Karpas-422 (cell line): ENCODE measurements at places on chromosomes 3 and 15.
A peak's percentile ranks its signal among the peaks of the same experiment; 100 is the strongest.

DNA sequence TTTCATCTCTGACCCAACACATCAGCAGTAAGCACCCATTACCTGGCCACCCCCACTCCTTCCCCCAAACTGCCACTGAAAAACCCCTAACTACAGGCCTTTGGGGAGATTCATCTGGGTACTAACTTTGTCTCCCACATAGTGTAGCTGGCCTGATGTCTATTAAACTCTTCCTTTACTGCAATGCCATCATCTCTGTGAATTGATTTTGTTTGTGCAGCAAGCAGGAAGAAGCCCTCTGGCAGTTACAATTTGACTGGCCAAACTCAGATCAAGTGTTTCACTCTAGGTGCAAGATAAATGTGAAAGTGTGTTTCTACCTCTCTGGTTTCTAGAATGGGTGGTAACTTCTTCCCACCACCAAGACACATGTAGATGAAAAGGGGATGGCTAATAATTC, 26.7 kb upstream of the OR5K4 start:
- no peak for DNase-seq

GRCh38 chr3:188863999-188864406, 307.8 kb upstream of the TPRG1 start:
- no peak for DNase-seq

DNA sequence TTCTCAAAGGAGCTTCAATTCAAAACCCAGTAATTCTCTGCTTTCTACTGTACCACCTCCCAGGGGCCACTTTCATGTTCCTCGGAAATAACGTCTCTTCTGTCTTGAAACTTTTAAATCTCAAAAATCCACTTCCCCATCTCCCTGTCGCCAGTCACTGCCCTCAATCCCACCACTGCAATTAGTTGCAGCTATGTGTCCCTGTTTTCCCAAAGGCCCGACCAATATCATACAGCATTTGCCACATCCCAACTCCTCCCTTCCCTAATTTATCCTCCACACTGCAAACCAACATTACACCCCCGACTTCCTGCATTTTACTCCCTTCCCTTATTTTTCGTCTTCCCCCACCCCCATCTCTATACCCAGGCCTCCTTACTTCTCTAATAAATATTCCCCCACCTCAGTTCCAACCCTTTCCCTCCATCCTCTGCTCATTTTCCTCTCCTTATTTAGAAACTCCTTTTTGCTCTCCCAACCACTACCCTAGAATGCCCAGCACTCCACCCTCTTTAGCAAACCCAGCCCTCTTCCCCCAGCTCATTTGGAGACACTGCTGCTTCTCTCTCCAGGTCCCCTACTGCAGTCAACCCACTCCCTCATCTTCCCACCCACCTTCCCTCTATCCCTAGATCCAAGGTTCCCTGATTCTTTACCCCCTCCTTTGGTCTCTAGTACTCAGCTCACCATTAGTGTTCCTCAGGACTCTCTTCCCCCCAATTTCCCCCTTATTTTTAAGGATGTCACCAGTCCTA, 1.1 kb downstream of the NPTN start:
- DNase-seq: peak; percentile 61

DNA sequence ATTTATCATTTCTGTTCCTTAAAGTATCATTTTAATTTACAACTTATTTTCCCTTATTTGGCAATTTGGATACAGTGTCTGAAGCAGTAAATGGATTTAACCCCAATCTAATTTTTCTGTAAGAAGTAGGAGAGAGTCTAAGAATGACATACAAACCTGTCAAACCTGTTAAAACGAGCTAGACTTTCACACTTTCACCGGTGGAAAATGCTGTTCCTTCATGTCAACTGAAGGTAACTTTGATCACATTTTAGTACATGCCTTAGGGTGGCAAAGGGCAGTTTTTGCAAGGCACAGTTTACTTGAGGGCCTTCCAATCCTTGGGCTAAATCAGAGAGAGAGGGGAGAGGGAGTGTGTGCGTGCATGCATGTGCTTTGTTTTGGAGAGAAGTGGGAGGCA, 221.4 kb downstream of the THSD4 start:
- no peak for DNase-seq

GRCh38 chr3:118910332-118910731, 124.3 kb downstream of the IGSF11 start:
- no peak for DNase-seq

GRCh38 chr3:121477589-121477988, 68.2 kb downstream of the POLQ start:
- DNase-seq: no peak

DNA sequence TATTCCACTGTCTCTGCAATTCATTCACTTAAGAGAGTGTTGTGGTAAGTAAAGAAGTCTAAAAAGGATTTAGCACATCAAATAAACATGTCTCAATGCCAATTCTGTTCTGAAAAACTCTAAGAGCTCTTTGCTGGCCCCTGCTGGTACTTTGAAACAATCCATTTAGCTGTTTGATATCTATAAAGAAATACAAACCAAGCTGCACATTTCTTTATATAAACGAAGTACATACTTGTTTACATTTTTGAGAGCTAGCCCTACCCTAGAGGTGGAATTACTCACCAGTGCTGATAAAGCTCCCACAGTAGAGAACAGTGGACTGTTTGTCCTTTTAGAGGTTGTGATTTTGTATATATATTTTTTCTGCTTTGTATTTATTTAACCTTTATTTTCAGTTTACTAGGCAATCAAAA, 75.5 kb downstream of the NEDD4 start:
- peak; percentile 61 for DNase-seq

DNA sequence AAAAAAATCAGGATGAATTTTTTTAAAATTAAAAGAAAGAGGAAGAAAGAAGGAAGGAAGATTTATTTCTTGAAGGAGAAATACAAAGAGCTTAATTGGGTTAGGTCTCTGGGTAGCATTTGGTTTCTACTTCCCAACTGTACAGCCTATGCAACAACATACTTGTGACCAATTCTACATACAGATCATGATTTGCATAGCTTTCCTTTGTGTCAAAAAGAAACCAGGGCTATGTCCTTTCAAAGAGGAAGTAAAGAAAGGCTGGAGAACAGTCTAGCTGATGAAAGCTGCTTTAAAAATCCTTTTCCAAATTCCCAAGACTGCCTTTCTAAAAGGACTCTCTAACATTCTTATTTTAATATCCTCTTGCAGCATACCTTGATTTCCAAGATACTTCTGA, 6.1 kb upstream of the HGD start:
- peak; percentile 72 for DNase-seq

GRCh38 chr15:41941644-41942415, 30.5 kb downstream of the EHD4 start:
- no peak for DNase-seq

DNA sequence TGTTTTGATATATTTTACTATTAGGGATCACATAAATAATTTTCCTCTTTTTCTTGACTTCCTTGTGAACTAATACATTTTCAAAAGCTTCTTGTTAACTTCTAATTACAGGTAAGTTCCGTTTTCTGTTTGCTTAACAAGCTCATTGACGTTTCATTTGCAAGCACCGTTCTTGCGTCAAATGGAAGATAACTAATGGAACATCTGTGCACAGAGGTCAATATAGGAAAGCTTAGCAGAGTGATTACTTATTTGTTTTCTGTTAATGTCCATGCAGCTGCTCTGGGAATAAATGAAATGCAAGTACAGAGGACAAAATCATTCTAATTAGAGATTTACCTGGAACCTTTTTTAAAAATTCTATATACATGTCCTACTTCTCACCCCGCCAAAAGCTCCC, 115.5 kb upstream of the C2CD4B start:
- DNase-seq: peak; percentile 50

- DNase-seq: no peak
These were observed 228.8 kb upstream of the BHLHE40 start for GRCh38 chr3:4750306-4750968.

DNA sequence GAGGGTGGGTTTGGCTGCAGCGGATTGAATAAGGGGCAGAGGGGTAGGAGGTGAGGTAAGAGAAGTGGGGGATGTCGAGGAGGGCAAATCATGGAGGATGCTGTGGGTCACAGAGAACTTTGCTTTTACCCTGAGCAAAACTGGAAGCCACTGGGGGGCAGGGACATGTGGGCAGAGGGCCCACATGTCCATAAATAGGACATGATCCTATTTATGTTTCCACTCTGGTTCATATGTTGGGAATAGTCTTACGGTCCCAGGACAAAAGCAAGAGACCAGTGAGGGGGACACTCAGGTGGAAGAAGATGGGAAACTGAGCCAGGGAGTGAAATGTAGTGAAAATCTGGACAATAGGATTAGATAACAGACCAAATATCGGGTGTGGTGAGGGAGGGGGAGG, 85.5 kb upstream of the MRPS22 start:
- no peak for DNase-seq

GRCh38 chr15:70587896-70588567, 175.3 kb downstream of the UACA start:
- no peak for DNase-seq

GRCh38 chr15:43285609-43286037, 18.9 kb upstream of the TGM5 start:
- DNase-seq: peak; percentile 90

- no peak for DNase-seq
These were observed 76.1 kb upstream of the TPM1 start for GRCh38 chr15:62966294-62967078.

- DNase-seq: no peak
These were observed 41.0 kb upstream of the ZNF280D start for GRCh38 chr15:56774356-56774755.

DNA sequence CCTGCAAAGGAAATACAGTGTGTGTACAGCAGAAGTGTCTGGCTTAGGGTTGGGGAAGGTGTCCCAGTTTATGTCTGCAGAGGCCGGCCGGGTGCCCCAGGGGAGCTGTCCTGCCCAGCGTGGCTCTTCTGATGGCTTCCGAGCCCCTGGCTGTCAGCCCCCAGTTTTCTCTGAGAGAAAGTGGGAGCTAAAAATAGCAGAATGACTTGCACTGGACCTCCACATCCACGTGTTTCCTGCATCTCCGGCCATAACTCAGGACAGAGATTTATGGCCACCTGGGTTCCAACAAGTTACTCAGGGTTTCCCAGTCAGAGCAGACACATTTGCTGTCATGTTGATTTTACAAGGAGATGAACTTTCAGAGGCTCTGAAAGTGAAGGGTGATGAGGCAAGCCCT, 192.0 kb downstream of the ATP10A start:
- no peak for DNase-seq

DNA sequence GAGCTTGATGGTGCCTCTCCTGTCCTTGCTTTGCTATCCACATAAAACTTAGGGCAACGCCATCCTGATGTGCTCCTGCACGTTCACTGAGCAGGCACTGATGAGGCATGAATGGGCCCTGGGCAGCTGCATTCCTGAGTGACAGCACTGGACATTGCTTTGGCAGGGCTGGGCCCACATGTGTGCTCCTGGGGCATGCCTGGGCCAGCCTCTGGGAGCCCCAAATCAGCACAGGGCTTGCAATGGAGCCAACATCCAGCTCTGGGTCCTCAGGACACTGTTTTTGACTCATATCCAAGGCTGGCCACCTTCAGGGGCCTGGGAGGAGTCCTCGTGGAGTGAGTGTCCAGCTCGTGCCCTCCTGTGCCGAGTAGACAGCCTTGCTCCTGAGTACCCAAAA, 5.9 kb upstream of the TKT start:
- no peak for DNase-seq

- DNase-seq: no peak
These were observed 95.6 kb downstream of the DNASE1L3 start for GRCh38 chr3:58115175-58115574.

- DNase-seq: no peak
These were observed 13.8 kb downstream of the THSD4 start for GRCh38 chr15:71128939-71129562.

GRCh38 chr3:16801698-16802097, 83.1 kb upstream of the PLCL2 start:
- DNase-seq: no peak

GRCh38 chr3:182201456-182202168, 489.9 kb downstream of the SOX2 start:
- no peak for DNase-seq
